ENCODE measurements at places on chromosomes 12 and 14. TPM values are rescaled to one million over a fixed set of nuclear protein-coding genes. Genes with fewer than 3 reads are reported as not detected.

Gene TSPAN9
- 9.6 TPM for total RNA-seq

Gene ETFBKMT
- 2.2 TPM for total RNA-seq

Gene TBX3
- not detected for total RNA-seq

Gene NDUFA12
- total RNA-seq: 108 TPM

Gene SLC8A3
- not detected for total RNA-seq

Gene KLRD1
- total RNA-seq: 0.68 TPM

Gene FRMD6
- total RNA-seq: 42.9 TPM

Gene COQ5
- total RNA-seq: 32.2 TPM

Gene SSTR1
- 0.50 TPM for total RNA-seq

Gene TRIM9
- 1.5 TPM for total RNA-seq

Gene HHIPL1
- 0.48 TPM for total RNA-seq

Gene TSPAN8
- total RNA-seq: 1.9 TPM

Gene TMTC1
- 3.1 TPM for total RNA-seq

Gene ALDH1L2
- total RNA-seq: 2.2 TPM

Gene SLC6A13
- not detected for total RNA-seq

Gene DLGAP5
- total RNA-seq: 51.7 TPM

Gene LRRK2
- total RNA-seq: 0.48 TPM

Gene KRT2
- total RNA-seq: not detected

Gene EMP1
- total RNA-seq: 542 TPM

Gene C12orf60
- 4.0 TPM for total RNA-seq

Gene TPH2
- not detected for total RNA-seq

Gene JPH4
- total RNA-seq: not detected

Gene HOXC4
- total RNA-seq: 3.8 TPM

Gene A2M
- not detected for total RNA-seq

Gene FSCB
- not detected for total RNA-seq

Gene RAPGEF3
- total RNA-seq: 5.7 TPM

Gene CEBPE
- total RNA-seq: not detected

Gene KLRC3
- total RNA-seq: not detected

Gene KRT71
- not detected for total RNA-seq

Gene MAPKAPK5
- total RNA-seq: 64.7 TPM

Gene RBP5
- total RNA-seq: 1.3 TPM

Gene CLEC1B
- not detected for total RNA-seq

Gene ST8SIA1
- 3.1 TPM for total RNA-seq

Gene CARMIL3
- not detected for total RNA-seq

Gene HOTAIR
- total RNA-seq: 9.2 TPM

Gene FOXN4
- total RNA-seq: not detected

Gene RESF1
- total RNA-seq: 33.8 TPM

Gene TAS2R14
- 1.8 TPM for total RNA-seq
